Tibial nerve (tissue), 4 donors: ENCODE measurements at places on chromosomes 2 and 18. TPM values are rescaled to one million over a fixed set of nuclear protein-coding genes. Genes with fewer than 3 reads are reported as not detected.
A peak's percentile ranks its signal among the peaks of the same experiment; 100 is the strongest.

- no peaks in the 10 kb centered on the region for H3K27me3 ChIP-seq
- H3K4me3 ChIP-seq, result no peak overlapping the region
- H3K4me1 ChIP-seq, result peaks cover 39% of the 10 kb centered on the region
- no peaks in the 10 kb centered on the region for H3K36me3 ChIP-seq
- H3K27ac ChIP-seq, result peak overlapping the region; percentile 83
These were observed 10.5 kb downstream of the CYB5A start for GRCh38 chr18:74281011-74281979.

DNA sequence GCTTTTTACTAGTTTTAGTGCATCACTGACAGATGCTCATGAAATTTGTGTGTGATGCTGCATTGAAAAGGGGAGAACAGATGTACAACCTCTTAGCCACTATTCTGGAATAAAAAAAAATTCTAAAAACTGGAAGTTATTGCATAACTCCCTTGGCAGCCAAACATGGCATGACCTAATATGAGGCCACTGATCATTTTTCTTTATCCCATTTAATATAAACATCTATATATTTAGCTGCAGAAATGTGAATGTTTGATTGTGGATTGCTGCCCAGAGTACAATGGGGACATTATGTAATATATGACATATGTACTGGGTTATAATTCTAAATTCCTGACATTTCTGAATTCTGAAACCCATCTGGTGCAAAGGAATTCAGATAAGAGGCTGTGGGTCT, 86.5 kb downstream of the CDCA7 start:
- H3K4me3 ChIP-seq, result no peak overlapping the region
- no peaks in the 10 kb centered on the region for H3K36me3 ChIP-seq
- H3K27ac ChIP-seq, result no peak overlapping the region
- no peaks in the 10 kb centered on the region for H3K4me1 ChIP-seq
- DNase-seq, result no peak

DNA sequence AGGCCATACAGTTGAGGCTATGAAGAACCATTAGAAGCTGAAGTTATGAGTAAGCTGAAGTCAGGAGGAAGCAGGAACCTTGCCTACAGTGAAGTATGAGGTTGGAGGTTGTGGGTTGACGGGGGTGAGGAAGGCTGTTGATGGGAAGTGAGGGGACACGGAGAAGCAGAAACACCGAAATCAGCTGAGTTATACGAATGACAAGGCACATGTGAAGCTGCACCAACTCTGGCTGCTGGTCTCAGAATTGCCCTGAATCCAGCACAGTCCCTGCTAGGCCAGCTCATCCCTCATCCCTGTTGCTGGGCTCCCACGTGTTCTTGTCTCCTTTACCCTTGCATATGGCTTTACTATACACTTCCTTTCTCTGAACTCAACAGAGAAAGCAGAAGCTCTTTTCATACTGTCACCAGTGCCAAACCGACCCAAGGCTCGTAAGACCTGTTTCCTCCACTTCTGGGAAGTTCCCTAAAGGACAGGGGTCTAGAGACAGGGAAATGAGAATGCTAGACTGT, 9.2 kb upstream of the TMEM247 start:
- H3K4me1 ChIP-seq, result no peaks in the 10 kb centered on the region
- peak overlapping the region; percentile 36 for H3K27ac ChIP-seq
- DNase-seq, result no peak
- H3K36me3 ChIP-seq, result no peaks in the 10 kb centered on the region
- H3K4me3 ChIP-seq, result no peak overlapping the region
- no peaks in the 10 kb centered on the region for H3K27me3 ChIP-seq

DNA sequence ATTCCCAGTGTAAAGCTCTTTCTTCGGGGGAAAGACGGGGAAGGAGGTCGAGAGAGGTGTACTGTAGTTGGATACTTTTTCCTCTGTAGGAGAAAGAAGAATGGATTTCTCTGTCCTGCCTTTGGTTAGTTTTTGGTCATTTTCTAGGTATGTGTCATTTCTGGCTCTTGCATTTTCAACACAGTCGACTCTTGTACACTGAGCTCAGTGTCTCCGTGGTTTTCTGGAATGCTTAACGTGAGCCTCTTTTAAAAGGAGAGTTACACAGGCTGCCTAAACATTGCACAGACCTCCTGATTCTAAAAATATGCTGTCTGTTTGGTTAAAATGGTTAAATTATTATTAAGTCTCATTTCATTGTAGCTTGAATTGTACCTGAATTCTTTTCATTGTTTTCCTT, 21.8 kb upstream of the GLS start:
- no peaks in the 10 kb centered on the region for H3K27me3 ChIP-seq
- H3K4me3 ChIP-seq, result no peak overlapping the region
- H3K27ac ChIP-seq, result no peak overlapping the region
- DNase-seq, result no peak
- no peaks in the 10 kb centered on the region for H3K36me3 ChIP-seq

Gene CHRNG
- not detected for total RNA-seq

GRCh38 chr2:70089220-70089982, 2.1 kb downstream of the PCBP1 start:
- peak overlapping the region; percentile 90 for H3K4me3 ChIP-seq
- peak overlapping the region; percentile 100 for H3K27ac ChIP-seq
- no peaks in the 10 kb centered on the region for H3K27me3 ChIP-seq
- H3K4me1 ChIP-seq, result peaks cover 59% of the 10 kb centered on the region

GRCh38 chr2:234536178-234536965, 39.5 kb upstream of the ARL4C start:
- no peak overlapping the region for H3K27ac ChIP-seq
- no peak for DNase-seq
- no peaks in the 10 kb centered on the region for H3K36me3 ChIP-seq
- H3K4me1 ChIP-seq, result no peaks in the 10 kb centered on the region

Gene PREPL
- 69.5 TPM for total RNA-seq

Gene DHRS9
- total RNA-seq, result 0.59 TPM

Gene SLC30A3
- not detected for total RNA-seq

DNA sequence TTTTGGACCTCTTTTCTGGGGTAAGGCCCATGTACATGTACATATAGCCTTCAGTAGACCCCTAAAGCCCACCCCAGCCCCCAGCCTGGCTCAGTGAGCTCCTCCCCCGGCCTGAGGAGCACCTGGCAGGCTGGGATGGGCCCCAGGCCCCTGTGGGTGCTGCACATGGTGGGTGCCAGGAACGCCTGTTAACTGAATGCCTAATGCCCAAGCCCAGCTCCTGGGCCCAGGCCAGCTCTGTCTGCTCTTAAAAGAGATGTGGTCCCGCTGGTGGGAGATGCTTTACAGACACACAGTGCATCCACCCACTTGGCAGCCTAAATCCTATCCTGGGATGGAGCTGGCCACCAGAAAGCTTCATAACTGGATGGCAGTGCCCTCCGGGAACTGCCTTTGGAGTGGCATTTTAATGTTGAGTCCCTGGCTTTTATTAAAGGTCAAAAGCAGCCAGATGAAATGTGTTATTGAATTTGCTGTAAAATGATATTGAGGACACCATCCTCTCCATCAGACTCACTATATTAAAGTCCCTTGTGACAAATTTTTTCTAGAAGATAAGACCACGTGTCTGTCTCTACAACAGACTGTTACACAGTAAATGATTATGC, 7.7 kb upstream of the OXER1 start:
- no peak for DNase-seq
- H3K27ac ChIP-seq, result no peak overlapping the region
- H3K4me3 ChIP-seq, result no peak overlapping the region
- H3K4me1 ChIP-seq, result no peaks in the 10 kb centered on the region
- H3K36me3 ChIP-seq, result no peaks in the 10 kb centered on the region
- no peaks in the 10 kb centered on the region for H3K27me3 ChIP-seq

DNA sequence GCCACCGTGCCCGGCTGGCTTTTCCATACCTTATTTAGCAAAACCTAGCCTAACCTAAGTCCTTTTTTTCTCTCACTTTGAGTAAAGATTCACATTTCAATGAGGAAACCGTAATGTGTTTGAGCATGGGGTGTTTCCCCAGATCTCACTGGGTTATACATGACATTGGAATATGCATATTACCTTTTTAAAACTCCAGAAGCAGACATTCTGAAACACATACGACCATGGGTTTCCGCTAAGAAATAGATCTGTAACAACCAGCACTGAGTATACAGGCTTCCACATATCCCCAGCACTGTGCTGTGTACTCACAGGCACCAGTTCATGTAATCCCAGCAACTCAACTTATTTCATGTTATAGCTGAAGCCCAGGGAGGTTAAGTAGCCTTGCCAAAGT, 41.0 kb upstream of the FOSL2 start:
- no peaks in the 10 kb centered on the region for H3K27me3 ChIP-seq
- no peaks in the 10 kb centered on the region for H3K36me3 ChIP-seq
- no peak overlapping the region for H3K4me3 ChIP-seq
- peak overlapping the region; percentile 10 for H3K27ac ChIP-seq
- DNase-seq, result no peak

DNA sequence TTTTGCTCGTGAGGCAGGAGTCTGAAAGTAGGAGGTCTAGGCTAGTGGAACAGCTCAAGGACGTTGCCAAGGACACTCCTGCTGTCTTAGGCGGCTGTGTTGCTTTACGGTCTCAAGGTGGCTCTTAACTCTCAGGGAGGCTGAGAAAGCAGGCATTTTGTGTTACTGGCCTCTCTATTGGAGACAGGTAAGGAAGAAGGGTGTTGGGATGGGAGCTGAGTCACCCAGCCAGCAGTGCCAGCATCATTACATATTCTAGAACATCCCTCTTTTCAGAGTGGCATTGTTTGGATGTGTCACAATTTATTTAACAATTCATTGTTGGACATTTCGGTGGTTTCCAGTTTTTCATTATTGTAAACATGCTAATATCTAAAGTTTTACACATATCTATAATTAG, 30.8 kb upstream of the TMEM214 start:
- H3K36me3 ChIP-seq, result no peaks in the 10 kb centered on the region
- no peak for DNase-seq
- no peak overlapping the region for H3K4me3 ChIP-seq
- no peaks in the 10 kb centered on the region for H3K4me1 ChIP-seq
- H3K27me3 ChIP-seq, result no peaks in the 10 kb centered on the region

Gene TTC32
- 19.7 TPM for total RNA-seq

Gene EML6
- 18.0 TPM for total RNA-seq

GRCh38 chr2:52368141-52368540, 1336.2 kb upstream of the NRXN1 start:
- H3K36me3 ChIP-seq, result no peaks in the 10 kb centered on the region
- H3K27me3 ChIP-seq, result no peaks in the 10 kb centered on the region
- H3K4me3 ChIP-seq, result no peak overlapping the region

- H3K27me3 ChIP-seq, result no peaks in the 10 kb centered on the region
- H3K4me1 ChIP-seq, result no peaks in the 10 kb centered on the region
- H3K27ac ChIP-seq, result no peak overlapping the region
These were observed 1681.0 kb upstream of the DDX18 start for GRCh38 chr2:116133381-116133942.
